Ureter (tissue), 1 donor: ENCODE measurements at places on chromosomes 11 and 22. TPM values are rescaled to one million over a fixed set of nuclear protein-coding genes. Genes with fewer than 3 reads are reported as not detected.

The GRM5 gene
- total RNA-seq: not detected

The PHETA2 gene
- 7.8 TPM for total RNA-seq

The LUZP2 gene
- 0.96 TPM for total RNA-seq

The KCNJ11 gene
- 0.70 TPM for total RNA-seq

- DNase-seq: no peak
Observed at GRCh38 chr11:1117992-1118391, 39.8 kb upstream of the MUC5AC start.

DNA sequence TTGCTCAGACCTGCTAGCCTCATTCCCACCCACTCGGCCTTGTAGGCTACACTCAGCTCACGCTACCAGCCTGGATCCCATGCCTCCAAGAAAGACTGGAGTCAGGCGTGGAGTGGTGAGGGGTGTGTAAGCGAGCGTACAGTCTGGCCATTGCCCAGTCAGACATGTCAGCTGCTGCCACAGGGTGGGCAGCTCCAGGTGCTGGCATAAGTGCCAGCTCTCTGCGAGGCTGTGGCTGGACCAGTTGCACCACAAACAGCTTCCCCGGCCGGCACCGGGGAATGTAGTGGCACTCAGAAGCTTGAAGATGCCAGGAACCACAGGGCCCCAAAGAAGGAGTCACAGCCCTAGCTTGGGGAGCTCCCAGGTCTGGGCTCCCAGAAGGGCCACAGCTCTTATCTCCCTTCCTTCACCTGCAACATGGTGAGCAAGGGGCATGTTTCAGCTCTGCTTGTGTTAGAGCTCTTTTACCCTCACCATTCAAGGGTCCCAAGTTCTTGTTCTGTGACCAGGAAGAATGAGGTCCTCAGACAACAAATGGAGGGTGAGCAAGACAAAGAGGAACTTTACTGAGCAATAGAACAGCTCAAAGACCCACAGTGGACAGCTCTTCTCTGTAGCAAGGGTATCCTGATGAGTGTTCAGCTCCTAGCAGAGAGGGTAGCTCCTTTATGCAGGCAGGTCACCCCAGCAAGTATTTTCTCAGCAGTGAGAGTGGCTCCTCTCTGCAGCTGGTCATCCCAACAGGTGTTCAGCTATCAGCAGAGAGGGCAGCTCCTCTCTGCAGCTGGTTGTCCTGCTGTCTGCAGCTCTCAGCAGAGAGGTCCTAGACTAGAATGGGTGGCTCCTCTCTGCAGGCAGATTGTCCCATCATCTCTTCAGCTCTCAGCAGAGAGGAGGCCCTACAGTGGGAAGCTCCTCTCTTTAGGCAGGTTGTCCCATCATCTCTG lies 6.0 kb downstream of the SBF2 start:
- no peak for DNase-seq

- DNase-seq: no peak
Observed at GRCh38 chr22:31119026-31119717, 3.6 kb upstream of the INPP5J start.

DNA sequence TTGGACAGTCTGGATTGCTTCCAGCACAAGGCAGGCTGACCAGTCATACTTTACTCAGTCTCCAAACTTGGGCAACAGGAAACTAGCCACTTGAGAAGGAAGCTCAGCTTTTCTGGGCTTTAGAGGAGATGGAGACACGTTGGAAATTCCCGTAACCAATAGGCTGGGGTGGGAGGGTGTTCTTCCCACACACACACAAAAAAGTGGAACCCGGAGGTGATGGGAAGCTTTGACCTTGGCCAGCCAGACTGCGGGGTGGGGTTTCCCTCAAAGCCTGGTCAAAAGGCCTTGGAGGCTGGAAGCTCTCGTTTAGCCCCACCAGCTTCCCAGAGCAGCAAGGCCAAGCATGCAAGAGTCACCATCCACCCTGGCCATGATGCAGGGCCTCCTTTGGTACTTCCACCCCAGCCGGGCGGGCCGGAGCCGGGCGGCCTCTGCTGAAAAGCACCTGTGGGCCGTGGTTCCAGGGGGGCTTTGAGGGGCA lies 126.2 kb downstream of the BCR start:
- DNase-seq: peak; percentile 40

- DNase-seq: no peak
Observed at GRCh38 chr11:75242722-75243600, 2.4 kb downstream of the TPBGL start.
